ENCODE measurements at places on chromosomes 5 and 9. TPM values are rescaled to one million over a fixed set of nuclear protein-coding genes. Genes with fewer than 3 reads are reported as not detected.

GRCh38 chr5:129382921-129383672 lies 77.0 kb upstream of the ADAMTS19 start:
- no peaks in the 10 kb centered on the region for H3K36me3 ChIP-seq
- no peaks in the 10 kb centered on the region for H3K4me1 ChIP-seq
- no peak overlapping the region for H3K27ac ChIP-seq
- no peak overlapping the region for H3K4me3 ChIP-seq
- no peaks in the 10 kb centered on the region for H3K27me3 ChIP-seq

- H3K27me3 ChIP-seq: no peaks in the 10 kb centered on the region
- H3K36me3 ChIP-seq: peaks cover 11% of the 10 kb centered on the region
These were observed 87.0 kb downstream of the LNPEP start for GRCh38 chr5:97022898-97023297.

GRCh38 chr9:18666986-18667772 lies 193.2 kb downstream of the ADAMTSL1 start:
- peaks cover 5% of the 10 kb centered on the region for H3K27me3 ChIP-seq
- no peak overlapping the region for H3K27ac ChIP-seq
- H3K36me3 ChIP-seq: peaks cover 39% of the 10 kb centered on the region
- no peak overlapping the region for H3K4me3 ChIP-seq
- peaks cover 32% of the 10 kb centered on the region for H3K4me1 ChIP-seq

- DNase-seq: no peak
- peaks cover 9% of the 10 kb centered on the region for H3K4me1 ChIP-seq
- H3K4me3 ChIP-seq: no peak overlapping the region
- no peaks in the 10 kb centered on the region for H3K36me3 ChIP-seq
- H3K27ac ChIP-seq: no peak overlapping the region
- H3K27me3 ChIP-seq: peaks cover 2% of the 10 kb centered on the region
These were observed 6.2 kb downstream of the ZER1 start for GRCh38 chr9:128765499-128765898.

DNA sequence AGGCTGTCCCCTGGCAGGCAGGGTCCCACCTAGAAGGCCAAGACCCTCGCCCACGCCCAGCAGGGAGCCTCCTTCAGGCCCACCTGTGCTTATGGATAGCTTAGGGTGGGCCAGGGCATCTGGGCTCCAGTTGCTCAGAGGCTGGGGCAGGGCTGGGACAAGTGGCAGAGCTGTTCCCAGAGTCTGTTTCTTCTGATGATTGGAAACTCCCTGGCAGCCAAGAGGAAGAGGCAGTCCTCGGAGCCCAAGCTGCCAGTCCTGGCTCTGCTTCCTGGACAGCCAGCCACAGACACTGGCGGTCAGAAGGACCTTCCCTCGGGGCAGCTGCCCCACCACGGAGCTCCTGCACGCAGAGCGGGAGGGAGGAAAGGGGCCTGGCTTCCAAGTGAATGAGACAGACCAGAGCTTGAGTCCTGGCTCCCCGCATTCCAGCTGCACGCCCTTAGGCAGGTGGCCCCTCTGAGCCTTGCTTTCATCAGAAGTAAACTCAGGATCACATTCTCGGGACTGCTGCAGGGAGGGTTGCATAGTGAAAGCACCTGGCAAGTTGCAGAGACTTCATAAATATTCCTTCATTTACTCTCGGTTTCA lies 37.9 kb upstream of the GABRP start:
- no peaks in the 10 kb centered on the region for H3K36me3 ChIP-seq
- DNase-seq: peak; percentile 46
- peaks cover 26% of the 10 kb centered on the region for H3K27me3 ChIP-seq
- H3K4me1 ChIP-seq: peaks cover 10% of the 10 kb centered on the region
- no peak overlapping the region for H3K27ac ChIP-seq
- peak overlapping the region; percentile 27 for H3K4me3 ChIP-seq

DNA sequence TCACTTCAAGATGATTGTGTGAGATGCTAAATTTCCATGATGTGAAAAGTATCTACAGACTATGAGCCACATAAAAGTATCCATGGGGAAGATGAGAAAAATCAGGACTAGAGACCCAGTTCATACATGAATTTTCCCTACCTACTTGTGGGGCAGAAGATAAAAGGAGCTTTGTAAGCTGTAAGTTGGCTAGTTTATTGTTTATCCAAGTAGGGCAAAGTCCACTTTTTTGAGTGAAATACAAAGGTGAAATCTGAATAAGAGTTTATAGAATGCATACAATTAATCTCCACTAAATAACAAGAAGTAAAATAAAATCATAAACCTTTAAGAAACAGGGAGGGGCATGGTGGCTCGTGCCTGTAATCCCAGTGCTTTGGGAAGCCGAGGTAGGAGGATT lies 160.4 kb downstream of the ELAVL2 start:
- no peak overlapping the region for H3K4me3 ChIP-seq
- no peaks in the 10 kb centered on the region for H3K27me3 ChIP-seq
- DNase-seq: no peak
- no peak overlapping the region for H3K27ac ChIP-seq

GRCh38 chr9:31355159-31355882 lies 1029.1 kb upstream of the ACO1 start:
- no peak overlapping the region for H3K4me3 ChIP-seq
- H3K27me3 ChIP-seq: no peaks in the 10 kb centered on the region
- no peak for DNase-seq
- no peaks in the 10 kb centered on the region for H3K36me3 ChIP-seq

DNA sequence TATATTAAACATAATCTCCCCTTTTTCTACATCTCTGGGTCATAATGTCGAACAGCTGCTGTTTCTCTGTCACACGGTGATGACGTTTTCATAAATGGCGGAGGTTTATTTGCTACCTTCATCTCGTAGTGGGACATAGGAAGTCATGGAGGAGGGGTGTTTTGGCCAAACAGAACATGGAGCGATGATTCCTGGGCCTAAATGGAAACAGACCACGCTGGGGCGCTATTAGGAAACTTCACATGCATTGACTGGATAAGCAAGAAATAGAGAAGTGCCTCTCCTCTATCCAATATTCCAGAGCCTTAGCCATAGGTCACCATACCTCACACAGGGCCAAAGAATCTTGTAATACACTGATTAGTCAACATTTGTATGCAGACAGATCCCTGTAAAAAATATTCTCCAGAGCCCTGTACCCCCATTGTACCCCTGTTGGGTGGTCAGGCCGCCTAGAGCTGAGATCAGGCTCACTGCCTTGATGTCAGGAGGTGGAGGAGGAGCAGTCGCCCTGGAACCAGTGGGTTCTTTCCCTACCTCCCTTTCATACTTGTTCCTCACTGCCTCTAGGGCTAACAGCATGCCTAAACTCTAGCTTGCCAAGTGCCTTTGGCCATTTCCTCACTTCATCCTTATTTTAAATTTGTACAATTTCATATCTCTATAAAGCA lies 77.8 kb upstream of the SPIN1 start:
- no peak overlapping the region for H3K27ac ChIP-seq
- no peak overlapping the region for H3K4me3 ChIP-seq
- no peak for DNase-seq
- H3K27me3 ChIP-seq: no peaks in the 10 kb centered on the region

Gene PPWD1
- 24.0 TPM for total RNA-seq

Gene SIMC1
- total RNA-seq: 11.8 TPM

Gene FGF10
- not detected for total RNA-seq

Gene BTNL8
- not detected for total RNA-seq

Gene AGPAT2
- 60.2 TPM for total RNA-seq
